ENCODE measurements at places on chromosomes 5 and 9.

DNA sequence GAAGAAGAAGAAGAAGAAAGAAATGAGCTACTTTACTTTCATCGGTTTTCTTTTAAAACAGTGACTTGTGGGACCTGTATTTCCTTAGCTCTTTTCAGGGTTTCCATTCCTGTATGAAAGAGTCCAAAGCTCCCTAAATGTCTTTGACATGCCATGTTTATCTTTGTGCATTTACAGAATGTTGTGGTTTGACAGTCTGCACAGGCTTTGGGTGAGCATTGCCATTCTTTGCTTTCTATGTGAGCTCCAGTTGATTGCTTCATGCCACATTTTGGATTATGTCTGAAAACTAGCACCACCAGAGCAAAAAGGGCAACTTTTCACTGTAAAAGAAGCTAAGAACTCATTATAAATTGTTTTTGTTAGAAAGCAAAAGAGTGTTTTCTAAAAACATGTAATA, 733.4 kb downstream of the TLE4 start:
- no peak for DNase-seq

DNA sequence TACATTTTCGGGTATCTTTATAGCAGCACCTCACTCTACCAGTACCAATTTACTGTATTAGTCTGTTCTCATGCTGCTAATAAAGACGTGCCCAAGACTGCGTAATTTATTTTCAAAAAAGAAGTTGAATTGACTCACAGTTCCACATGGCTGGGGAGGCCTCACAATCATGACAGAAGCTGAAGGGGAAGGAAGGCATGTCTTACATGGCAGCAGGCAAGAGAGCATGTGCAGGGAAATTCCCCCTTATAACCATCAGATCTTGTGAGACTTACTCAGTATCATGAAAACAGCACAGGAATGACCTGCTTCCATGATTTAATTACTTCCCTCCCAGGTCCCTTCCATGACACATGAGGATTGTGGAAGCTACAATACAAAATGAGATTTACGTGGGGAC, 602.6 kb upstream of the DAB2 start:
- DNase-seq = no peak

DNA sequence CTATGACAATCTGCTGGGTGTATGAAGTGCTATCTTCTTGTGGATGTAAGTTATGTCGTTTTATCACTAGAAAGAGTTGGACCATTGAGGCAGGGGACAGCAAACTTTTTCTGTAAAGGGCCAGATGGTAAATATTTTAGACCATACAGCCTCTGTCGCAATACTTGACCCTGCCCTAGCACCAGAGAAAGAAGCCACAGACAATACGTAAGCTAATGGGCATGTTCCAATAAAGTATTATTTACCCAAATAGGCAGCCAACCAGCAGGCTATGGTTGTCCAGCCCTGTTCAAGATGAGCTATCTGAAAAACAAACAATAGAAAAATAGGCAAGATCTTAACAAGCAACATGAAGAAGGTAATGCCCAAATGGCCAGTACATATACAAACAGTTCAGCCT, 36.4 kb downstream of the MTX3 start:
- DNase-seq = no peak

DNA sequence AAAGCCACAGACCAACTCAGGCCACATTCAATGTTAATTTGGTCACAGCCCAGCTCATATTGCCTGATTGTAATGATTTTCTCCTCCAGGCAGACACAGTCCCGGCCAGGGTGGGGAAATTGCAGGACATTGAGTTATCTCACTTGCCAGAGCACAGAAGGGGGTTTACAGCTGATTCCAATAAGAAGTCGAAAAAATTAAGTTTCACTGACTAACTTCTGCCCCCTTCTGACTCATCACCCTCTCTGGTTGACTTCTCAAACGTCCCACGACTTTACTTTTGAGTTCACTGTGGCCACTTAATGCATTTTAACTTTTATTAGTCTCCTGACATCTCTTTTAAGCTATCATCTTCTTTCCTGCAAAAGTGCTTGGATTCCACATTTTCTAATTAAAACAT, 321.4 kb upstream of the WWC1 start:
- DNase-seq = no peak

DNA sequence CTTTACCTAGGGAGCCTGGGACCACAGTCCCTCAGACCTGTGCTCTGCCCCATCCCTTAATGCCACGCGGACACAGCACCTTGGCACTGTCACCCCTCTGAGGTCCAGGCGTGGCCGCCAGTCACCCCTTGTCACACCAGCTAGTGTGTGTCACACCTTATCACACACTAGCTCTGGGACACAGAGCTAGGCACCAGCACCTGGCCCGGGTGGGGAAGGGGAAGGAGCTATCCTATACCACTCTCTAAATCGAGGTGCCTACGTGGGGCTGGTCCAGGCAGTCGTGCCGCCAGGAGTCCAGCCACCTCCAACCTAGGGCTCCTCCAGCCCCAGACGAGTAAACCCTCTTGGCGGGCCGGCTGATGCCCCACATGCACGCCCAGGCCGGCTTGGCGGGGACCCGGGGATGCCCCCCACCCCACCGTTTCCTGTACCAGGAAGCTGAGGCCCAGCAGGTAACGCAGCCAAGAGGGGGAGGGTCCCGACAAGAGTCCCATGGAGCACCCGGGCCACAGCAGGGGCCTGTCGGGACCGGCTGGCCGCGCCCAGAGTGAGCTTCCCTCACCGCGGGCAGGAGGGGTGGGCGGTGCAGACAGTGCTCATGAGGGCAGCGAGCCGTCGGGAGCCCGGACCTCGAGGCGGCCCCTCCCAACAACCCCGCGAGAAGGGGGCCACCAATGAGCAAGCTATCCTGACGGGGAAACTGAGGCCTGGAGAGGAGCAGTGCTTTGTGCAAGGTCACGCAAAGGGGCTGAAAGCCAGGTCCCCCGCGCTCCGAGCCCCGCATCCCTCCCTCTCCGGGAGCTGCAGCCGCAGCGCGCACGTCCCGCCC, 550 bp downstream of the CORO2A start:
- peak; percentile 13 for DNase-seq

DNA sequence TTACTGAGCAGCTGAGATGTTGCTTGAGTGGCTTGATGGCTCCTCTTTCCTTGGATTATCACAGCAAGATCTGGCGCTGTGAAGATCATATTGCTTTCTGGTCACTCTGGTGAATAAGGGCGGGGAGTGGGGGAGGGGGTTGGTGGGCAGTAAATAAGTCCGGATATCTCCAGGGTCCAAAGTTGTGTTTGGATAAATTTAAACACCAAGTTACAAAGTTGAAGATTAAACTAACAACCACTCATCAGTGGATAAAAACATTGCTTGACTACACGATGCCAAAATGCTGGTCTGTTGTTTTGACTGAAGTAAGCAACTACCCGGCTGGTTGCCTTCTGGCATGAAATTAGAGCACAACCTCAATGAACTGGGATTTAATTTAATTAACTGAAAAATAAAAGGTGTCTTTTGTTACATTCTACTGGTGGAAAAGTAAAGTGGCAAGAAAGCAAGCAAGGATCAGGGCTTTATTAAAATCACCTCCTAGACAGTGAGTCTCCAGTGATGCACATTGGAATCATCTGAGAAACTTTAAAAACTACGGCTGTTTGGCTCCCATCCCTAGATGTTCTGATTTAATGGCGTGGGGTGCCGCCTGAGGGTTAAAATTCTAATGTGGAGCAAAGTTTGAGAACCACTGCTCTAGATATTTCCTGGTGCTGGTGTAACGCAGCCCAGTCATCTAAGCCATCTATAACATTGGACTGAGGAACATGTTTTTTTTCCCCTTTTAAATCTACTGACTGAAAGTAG, 86.7 kb upstream of the AGXT2 start:
- no peak for DNase-seq

- no peak for DNase-seq
Measured at GRCh38 chr5:178310130-178310865, 77.7 kb upstream of the PHYKPL start.

GRCh38 chr9:109815366-109815947, 35.5 kb downstream of the PALM2AKAP2 start:
- no peak for DNase-seq

GRCh38 chr5:90886381-90886780, 327.8 kb downstream of the ADGRV1 start:
- no peak for DNase-seq

DNA sequence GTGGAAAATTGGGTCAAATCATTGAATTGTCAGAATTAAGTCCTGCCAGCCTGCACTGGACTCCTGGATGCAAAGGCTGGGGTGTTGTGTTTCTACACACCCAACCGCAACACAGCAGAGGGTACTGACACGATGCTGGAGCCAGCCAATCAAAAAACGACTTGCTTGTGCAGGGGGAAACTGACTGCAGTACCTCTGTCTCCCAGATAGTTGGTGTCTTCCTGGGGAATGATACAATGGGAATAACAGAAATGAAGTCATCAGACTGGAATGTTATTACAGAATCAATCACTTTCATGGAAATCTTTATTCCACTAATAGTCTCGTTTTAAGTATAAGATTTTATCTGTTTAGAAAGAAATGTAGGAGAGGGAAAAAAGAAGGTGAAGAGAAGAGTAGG, 330.3 kb downstream of the MLLT3 start:
- no peak for DNase-seq

DNA sequence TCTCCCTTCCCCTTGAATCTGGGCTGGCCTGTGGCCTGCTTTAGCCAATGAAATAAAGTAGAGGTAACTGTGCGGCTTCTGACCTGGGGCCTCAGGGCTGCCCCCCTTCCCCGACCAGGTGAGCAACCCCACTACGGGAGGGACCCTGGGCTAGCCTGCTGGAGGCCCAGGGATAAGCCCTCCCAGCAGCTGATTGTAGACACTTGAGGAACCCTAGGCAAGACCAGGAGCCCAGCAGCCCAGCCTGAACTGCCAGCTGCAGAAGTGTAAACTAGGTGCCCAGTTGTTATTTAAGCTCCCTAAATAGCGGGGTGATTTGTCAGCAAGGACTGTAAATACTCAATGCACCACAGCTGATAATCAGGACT, 41.3 kb downstream of the RAPGEF1 start:
- DNase-seq = no peak

DNA sequence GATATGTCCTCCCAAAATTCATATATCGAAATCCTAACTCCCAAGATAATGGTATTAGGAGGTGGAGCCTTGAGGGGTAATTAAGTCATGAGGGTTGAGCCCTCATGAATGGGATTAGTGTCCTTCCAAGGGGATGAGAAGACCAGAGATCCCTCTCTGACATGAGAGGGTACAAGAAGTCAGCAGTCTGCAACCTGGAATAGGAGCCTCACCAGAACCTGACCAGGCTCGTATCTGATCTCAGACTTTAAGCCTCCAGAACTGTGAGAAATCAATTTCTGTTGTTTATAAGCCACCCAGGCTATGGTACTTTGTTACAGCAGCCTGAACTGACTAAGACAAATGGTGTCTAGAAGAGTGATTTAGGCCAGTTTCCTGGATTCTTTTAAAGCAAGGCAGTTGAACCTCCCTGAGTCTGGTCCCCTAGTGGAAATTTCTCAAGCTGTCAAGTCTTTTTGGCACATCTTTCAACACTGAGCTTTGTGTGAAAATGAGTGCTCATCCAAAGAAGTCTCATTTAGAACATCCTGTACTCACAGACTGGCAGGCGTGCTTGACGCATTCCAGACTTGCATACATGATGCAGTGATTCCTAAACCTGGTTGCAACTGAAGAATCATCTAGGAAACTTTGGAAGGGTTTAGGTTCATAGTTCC, 254.8 kb upstream of the PPP1R2B start:
- no peak for DNase-seq

DNA sequence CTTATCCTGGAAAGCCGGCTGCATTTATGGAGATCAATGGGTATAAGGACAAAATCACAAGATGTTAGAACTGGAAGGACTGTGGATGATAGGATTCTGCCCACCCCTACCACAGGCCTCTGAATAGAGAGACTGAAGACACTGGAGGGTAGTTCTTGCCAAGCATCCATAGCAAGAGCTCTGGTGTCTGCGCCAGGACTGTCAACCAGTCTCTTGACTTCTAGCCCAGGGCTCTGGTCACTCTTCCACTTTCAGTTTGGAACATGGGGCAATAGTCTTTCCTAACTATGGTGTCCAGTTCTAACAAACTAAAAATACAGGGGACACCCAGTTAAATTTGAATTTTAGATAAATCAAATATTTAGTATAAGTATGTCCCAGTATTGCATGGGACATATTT, 23.4 kb downstream of the LARP1 start:
- DNase-seq = no peak

GRCh38 chr5:138573223-138573622, 2.0 kb downstream of the HSPA9 start:
- DNase-seq = no peak

DNA sequence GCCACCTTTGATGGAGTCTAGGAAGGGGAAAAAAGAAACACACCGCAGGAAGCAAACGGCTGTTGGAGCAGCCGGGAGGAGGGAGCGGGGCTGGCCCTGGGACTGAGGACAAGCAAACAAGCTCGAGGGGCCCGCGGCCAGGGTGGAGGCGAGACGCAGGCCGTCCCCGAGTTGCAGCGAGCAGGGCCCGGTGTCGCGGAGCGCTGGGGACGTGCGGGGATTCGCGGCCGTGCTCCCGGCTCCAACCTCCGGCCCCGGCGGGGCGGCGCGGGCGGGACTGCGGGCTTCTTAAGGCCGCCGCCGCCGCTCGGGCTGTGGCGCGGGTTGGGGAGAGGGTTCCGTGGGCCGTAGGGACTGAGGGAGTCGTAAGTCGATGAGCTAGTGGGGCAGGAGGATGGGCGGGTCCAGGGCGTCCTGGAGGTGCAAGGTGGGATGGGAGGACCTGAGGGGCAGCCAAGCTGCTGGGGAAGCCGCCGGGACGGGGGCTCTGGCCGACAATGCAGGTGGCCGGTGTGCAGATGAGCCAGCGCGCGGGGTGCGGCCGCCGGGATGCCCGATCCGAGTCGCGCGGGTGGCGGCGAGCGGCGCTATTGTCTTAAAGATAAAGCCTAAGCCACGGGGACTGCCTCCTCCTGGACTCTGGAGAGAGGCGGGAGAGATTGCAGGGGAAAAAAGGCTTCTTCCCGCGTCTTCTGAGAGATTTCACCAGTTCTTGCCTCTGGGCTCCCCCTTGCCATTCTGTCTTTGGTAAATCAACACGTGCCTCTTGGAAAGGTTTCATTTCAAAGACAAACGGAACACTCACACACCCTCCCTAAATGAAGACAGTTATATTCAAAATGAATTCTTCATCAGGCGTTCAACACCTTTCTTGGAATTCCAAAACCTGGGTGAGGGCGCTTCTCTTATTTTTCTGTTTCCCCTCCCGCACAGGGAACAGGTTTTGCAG, 1.6 kb upstream of the HAPLN1 start:
- DNase-seq = no peak

- DNase-seq = no peak
Measured at GRCh38 chr9:7520396-7520795, 279.2 kb downstream of the DMAC1 start.

- DNase-seq = no peak
Measured at GRCh38 chr5:89922161-89922560, 487.4 kb downstream of the CETN3 start.

Data from GDM1 (cell line).